Activated CD8-positive, alpha-beta memory T cell treated with anti-CD3 and anti-CD28 coated beads, Interleukin-2, amount 50 U/mL, for 4 hours (primary cell): ENCODE measurements at places on chromosomes 2 and 18.
A peak's percentile ranks its signal among the peaks of the same experiment; 100 is the strongest.

DNA sequence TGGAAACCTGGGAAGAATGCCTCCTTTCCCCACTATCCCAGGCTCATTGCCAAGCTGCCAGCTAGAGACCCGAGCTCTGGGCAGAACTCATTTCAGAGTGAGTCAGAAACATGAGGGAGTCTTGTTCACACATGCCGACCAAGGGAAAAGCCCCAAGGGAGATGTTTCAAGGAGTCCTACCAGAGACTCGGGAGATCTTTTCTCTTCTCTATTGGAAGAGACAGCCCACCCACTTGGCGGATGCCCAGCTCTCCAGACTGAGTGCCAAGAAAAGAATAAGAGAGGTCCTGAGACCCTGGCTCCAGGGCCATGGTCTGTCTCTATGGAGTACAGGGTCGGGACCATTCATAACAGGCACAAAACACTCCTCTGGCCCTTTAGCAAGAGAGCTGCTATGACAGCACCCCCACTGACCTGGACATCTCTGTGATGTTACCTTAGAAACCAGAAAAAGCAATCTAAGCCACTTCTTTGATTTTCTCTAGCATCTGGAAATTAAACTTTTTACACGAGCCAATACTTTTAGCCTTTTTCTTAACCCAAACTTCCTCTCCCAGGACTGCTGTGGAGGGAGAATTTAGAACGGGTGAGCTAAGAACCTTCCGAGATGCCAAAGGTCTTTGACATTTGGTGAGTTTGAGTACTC, 18.5 kb upstream of the IGFBP5 start:
- no peak for DNase-seq

GRCh38 chr2:88826399-88826798, 134.9 kb downstream of the RPIA start:
- DNase-seq, result no peak

- DNase-seq, result no peak
Measured at GRCh38 chr2:25482341-25482740, 140.6 kb upstream of the DNMT3A start.

DNA sequence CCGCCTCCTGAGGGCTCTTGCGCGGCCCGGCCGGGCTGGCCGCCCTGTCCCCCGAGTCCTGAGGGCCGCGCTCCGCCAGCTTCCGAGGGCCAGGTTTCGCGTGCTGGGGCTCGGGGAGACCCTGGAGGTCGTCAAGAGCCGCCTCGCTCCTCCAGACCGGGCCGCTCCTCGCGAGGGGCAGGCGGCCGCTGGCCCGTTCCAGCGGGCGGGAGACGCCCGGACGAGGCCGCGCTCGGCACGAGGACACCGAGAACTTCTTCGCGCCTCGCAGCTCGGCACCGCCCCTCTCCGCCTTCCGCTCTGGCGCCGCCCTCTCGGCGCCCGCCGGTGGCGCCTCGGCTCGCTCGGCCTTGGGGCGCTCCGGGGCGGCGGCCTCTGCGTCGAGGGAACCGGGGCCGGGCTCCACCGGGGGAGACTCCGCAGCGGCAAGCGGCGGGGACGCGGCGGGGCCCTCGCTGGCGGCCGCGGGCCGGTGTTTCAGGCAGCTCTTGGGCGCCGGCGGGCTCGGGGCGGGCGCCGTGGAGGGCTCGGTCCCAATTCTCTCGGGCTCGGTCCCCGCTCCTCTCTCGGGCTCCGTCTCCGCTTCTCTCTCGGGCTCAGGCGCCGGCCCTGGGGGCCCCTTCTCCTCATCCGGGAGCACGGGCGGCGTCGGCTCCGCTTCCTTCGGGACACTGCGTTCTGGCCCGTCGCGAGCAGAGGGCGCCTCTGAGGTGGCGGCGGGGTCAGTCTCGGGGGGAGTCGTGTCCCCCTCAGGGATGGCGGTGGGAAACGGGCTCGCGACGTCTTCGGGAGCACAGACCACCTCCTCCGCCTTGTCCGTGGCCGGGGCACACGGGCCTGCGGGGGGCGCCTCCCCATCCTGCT, 91.6 kb upstream of the MGAT4A start:
- DNase-seq, result peak; percentile 66

DNA sequence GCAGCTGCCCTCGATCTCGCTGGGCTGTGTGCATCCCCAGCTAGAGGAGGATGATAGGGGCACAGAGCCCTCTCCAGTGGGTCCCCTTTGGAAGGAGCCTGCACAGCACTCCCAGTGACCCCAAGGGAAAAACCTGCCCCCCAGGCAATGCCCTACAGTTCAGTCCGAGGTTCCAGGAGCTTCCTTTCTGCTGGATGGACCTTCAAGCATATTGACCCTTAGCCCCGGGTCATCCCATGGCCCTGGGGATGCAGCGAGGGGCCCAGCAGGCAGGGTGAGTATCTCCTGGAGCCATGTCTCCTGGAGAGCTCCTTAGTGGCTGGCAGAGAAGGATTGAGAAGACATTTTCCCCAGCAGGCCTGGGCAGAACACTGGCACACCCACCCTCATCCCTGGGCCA, 45.4 kb upstream of the CTDP1 start:
- DNase-seq, result no peak

- DNase-seq, result no peak
Measured at GRCh38 chr18:44709307-44710126, 28.8 kb downstream of the SETBP1 start.

GRCh38 chr2:239239607-239240413, 161.0 kb downstream of the HDAC4 start:
- DNase-seq, result no peak

DNA sequence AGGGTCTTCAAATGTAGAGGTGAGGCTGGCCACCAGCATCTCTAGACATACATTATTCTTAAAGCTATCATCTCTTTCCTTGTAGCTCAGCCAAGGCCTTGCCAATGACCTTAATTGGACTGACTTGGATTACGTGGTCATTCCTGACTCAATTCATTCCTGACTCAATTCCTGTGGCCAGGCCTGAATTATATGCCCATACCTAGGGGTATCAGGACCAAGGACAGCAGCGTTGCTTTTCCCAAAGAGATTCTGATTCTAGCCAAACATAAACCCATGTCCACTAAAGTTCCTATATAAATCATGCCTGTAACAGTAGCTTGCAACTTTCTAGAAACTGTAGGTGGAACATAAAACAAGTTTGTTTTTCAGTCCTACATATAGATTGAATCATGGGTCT, 231.7 kb downstream of the ARL6IP6 start:
- no peak for DNase-seq

DNA sequence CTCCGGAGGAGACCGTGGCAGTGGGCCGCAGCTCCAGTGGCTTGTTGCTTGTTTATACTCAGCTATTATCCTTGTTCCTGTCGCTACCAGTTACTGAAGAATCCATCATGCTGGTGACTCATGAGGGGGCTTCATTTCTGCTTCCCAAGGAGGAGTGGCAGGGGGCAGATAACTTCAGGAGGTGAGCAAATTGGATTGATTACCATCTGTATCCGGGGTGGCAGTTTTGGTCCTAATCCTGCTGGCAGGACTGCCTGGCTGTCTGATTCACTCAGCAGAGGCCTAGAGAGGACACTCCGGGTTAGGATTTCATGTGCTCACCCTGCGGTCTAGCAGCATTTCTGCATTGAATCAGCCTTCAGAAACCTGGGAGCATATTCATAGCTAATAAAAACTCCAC, 230.0 kb downstream of the ACTR3 start:
- no peak for DNase-seq

- DNase-seq, result no peak
Measured at GRCh38 chr2:185796758-185797157, 58.2 kb downstream of the FSIP2 start.

- no peak for DNase-seq
Measured at GRCh38 chr2:86331384-86331783, 6.0 kb downstream of the REEP1 start.

GRCh38 chr2:238004077-238004830, 37.4 kb downstream of the UBE2F start:
- DNase-seq, result no peak

DNA sequence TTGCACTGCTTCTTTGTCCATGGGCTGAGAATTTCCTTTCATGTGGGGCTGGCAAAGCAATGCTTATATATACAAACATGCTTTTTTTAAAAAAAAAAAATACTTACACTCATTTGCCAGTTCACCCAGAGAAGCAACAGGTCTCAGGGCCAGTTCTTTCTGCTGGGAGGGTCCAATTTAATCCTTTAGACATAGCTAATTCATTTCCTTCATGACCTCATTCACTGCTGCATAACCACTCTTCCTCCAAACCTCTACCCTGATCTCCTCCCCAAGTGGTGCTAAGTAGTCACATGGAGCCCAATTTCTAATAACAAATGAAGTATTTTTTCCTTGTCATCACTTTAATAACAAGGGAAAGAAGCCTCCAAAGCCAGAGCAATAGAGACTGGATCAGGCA, 17.1 kb upstream of the TMEM178A start:
- DNase-seq, result no peak

DNA sequence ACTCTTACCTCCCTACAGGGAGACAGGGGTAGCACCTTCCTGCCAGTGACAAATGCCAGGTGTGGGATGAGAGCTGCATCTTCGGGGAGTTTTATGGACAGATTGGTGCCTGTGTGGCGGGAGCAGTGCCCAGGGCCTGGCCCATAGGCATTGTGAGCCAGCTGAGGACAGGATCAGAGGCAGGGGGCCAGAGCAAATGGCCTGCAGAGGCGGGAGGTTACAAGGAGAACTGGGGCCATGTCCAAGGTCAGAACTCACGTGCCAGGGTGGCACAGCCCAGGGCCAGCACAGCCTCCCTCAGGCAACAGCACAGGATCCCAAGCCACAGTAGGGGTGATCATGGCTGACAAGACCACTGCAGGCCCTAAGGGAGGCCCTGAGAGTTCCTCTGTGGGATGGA, 40.2 kb upstream of the MCFD2 start:
- no peak for DNase-seq

DNA sequence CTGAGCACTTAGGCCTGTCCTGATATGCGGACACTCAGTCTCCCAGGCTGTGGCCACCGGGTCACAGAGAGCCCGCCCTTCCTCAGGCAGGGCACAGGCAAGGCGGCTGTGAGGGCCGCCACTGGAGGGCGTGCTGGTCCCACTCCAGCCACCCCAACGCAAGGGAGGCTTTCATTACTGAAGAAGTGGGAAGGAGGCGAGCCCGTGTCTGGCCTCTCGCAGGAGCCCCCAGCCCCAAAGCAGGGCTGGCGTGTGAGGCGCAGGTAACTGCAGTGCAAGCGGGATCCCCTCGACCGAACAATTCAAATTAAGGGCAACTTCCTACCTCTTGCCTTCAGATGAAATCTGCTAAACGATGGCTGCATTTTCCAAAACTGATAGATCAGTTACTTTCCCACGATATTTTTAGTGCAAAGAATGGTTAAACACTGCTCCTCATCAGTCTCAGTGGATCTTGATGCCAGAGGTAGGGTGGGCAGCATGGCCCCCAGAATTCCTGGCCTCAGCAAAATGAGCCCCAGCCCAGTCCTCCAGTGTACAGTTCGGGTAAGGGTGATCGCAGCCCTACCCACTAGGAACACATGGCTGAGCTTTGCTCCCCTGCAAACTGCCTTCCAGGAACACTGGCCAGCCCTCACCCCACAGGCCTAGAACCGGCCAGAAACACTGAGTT, 97.2 kb downstream of the SEPTIN10 start:
- DNase-seq, result no peak
